T-helper 9 cell (primary cell): ENCODE measurements at places on chromosomes 4 and X.

DNA sequence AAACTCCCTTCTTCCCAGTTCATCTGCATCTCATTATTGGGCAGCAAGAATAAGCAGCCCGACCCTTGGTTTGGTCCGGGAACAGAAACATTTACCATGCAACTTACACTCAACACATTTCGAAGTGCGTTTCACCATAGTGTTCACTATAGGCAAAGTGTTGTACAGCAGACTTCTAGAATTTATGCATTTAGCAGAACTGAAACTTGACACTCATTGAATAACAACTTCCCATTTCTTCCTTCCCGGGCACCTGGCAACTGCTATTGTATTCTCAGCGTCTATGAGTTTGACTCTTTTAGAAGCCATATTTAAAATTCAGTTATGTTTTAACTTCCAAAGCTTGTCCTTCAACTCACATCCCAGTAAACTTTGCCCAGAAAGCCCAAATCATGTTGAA, 840.6 kb downstream of the NLGN4X start:
- DNase-seq = no peak

- DNase-seq = no peak
These were observed 99.5 kb downstream of the PPP2R2C start for GRCh38 chr4:6372649-6373525.

GRCh38 chrX:35699642-35700041, 98.5 kb upstream of the MAGEB16 start:
- no peak for DNase-seq

DNA sequence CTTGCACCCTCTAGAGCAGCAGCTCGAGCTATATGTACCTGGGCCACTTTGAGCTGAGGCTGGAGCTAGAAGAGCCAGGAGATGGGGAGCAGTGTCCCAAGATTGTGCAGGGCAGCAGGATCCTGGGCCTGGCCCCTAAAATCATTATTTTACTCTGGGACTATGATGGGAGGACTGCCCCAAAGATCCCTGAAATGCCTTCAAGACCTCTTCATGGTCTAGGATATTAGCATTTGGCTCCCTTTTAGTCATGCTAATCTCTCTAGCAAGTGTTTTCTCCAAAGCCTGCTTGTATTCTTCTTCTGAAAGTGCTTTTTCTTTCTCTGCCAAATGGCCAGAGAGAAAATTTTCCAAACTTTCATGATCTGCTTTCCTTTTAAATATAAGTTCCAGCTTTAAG, 211.6 kb downstream of the PARM1 start:
- no peak for DNase-seq

DNA sequence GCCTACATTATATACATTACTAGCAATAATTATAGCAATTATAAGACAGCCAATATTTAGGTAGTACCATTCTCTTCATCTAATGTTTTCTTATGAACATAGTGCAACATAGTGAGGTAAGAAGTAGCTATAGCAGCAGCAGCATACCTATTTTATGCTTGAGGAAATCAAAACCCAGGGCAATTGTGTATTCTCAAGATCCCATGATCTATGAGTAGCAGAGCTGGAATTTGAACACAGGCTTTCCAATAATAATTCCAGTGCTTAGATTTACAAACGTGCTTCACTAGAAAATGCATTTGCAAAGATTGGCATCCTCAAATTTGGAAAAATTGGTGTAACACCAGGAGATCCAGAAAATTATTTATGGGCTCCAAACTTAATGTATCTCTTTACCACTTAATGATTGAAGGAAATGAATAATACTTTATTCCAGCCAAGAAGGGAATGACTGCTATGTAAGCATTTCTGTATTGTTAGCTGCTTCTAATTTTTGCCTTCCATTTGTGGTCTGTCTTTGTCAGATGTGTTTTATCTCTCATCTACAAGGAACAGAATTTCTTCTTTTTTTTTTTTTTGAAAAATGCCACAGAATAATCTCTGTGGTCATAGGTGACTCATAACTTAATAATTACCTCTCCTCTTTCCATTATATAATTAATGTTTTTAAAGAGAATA, 451.1 kb downstream of the ARAP2 start:
- DNase-seq = no peak

GRCh38 chr4:38385093-38386004, 278.6 kb upstream of the KLF3 start:
- no peak for DNase-seq

DNA sequence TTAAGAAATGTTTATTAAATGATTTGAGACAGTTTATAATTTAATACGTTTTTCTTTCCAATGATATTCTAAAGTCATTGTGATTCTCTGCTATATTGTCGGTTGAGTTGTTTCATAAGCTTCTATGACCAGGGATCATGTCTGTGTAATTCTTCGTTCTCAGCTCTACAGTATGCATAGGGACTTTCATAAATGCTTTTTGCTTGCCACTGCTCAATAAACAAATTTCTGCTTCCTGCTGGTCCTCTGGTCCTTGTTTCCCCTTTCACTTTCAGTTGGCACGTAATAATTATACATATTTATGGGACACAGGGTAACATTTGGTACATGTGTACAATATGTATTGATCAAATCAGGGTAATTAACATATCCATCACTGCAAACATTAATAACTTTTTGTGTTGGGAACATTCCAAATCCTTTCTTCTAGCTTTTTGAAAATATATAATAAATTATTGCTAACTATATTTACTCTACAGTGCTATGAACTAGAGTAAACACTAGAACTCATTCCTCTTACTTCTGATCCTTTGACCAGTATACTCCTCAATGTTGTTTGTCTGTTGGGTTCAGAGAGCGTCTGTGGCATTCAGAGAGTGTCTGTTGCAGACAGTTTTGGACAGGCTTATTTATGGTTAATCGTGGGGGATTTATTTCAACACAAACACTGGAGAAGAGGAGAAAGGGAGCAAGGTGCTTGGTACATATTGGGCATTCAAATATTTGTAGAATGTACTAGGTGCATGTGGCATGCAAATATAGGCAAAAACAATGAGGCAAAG, 68.3 kb upstream of the SPANXB1 start:
- DNase-seq = no peak

DNA sequence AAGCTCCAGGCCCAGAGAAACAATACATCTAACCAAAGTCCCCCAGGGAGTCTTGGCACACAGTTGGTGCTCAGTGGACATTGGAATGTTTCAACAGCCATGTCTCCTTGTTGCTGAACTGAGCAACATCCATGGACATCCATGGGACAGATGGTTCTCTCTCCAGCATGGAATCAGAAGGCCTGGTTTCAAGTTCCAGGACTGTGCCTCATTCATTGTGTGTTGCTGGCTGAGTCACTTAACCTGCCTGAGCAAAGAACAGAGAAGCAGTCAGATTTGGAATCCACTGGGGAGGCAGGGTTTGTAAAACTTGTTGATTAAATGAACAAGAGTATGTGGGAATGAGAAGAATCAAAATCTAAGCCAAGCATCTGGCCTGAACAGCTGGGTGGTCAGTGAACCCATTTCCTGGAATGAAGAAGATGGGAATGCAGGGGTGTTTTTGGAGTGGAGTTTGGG, 147.9 kb downstream of the CHIC2 start:
- no peak for DNase-seq

DNA sequence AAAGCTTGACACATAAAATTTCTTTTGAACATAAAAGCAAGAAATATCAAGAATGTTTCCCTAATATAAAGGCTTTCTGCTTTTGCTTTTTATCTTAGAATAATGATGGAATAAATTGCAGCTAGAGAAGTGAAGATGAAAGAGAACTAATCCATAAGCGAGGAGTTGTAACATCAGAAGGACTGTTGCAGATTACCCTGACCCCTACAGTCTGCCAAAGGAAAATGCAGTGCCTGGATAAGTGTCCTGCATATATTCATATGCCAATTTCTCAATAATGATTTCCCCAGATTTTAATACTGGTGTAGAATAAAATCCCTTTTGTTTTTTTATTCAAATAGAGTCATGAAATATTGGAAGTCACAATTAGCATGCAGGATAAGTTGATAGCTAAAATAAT, 115.9 kb downstream of the MAGEC2 start:
- DNase-seq = no peak

DNA sequence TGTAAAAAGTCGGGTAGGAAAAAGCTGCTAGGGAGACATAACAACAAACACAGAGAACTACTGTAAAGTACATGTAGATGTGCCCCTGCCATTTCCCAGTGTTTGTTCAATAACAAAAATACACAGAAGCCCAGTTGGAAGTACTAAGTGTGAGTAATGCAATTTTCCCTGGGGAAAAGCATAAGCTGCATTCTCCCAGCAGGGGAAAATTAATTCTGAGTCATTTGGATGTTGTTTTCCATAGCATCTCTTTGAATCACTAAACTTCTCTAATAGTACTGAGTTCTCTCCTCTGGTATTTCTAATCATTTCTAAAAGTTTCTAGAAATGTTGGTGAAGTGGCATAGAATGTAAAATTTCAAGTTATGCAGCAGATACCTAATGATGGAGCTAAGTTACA, 1114.9 kb downstream of the C4orf33 start:
- DNase-seq = no peak
